ENCODE measurements at places on chromosomes 4 and X.

DNA sequence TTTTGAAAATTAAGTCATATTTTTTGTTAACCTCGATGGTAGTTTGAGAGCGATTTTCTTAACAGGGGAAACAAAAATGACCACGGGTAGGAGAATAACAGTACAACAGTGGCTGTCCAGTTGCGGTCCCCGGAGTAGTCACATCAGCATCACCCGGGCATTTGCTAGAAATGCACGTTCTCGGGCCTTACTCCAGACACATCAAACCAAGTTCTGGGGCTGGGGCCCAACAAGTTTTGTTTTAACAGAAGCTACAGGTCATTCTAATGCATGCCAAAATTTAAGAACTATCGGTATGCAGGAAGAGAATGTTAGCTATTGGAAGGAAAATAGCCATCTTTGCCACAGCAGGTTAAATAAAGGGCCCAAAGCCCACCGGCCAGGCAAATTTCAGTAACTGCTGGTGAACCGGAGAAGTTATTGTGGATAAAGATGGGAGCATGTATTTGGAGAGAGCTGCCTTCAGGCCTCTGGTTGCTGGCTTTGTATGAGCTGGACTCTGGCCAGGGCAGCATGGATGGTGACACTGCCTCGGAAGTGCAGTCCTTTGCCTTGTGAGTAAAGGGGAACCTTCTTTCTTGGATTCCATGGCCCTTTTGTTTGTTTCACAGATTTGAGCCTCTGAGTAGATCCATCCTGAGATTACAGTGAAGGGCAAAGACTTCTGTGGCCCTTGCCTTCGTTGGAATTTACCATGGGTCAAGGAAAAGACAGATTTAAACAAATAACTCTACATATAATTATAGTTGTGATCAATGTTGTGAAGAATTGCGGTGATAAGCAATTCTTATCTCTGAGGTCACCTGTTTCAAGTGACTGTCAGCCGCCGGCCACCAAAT, 62.1 kb downstream of the TBC1D14 start:
- DNase-seq = no peak

DNA sequence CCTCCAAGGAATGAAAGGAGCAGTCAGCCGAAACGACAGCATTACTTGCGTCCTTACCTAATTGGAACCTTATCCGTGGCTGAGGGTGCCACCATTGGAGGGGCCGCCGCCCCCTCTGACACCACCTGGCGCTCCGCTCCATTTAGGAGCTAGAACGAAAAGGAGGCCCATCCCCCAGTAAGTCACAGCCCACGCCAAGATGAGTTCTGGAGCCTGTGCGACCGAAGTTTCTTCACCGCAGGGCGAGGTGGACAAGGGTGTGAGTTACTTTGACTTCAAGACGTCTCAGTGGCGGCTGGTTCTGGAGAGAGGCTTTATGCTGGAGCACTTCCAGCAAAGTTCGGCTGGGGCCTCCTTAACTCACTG, 729 bp upstream of the IRF2 start:
- DNase-seq = peak; percentile 65

- DNase-seq = no peak
Measured at GRCh38 chrX:54411732-54412131, 28.5 kb upstream of the TSR2 start.

DNA sequence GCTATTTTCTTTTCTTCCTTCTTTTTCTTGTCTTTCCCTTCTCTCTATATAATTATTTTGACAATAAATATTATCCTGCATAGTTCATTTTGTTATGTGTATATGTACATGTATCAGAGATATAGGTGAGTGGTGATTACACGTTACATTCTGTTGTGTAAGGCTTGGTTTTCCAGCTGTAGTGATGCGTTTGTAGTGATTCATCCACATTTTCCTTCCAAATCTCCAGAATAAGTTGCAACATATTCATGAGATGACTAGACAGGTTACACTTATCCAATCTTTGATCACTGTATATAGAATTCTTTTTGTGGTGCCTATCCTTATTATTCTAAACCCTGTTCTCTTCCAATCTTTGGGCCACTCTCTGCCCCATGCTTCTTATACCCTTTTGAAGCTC, 540.2 kb downstream of the GBA3 start:
- no peak for DNase-seq

DNA sequence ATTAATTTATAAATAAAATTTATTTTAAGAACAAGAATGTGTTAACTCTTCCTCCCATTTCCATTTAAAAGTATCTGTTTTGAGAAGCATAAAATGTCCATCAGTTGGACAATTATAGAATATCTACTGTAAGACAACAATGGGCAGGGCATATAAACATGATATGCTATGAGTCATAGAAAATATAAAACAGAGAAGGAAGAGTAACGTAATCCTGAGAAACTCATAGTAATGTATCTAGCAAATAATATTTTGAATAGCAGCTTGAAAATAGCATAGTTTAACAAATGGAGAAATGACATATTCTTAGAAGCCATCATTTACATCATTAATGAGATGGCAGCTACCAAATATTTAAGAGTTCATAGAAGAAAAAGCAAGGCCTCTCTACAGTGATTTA, 820.3 kb upstream of the PCDH10 start:
- DNase-seq = no peak

DNA sequence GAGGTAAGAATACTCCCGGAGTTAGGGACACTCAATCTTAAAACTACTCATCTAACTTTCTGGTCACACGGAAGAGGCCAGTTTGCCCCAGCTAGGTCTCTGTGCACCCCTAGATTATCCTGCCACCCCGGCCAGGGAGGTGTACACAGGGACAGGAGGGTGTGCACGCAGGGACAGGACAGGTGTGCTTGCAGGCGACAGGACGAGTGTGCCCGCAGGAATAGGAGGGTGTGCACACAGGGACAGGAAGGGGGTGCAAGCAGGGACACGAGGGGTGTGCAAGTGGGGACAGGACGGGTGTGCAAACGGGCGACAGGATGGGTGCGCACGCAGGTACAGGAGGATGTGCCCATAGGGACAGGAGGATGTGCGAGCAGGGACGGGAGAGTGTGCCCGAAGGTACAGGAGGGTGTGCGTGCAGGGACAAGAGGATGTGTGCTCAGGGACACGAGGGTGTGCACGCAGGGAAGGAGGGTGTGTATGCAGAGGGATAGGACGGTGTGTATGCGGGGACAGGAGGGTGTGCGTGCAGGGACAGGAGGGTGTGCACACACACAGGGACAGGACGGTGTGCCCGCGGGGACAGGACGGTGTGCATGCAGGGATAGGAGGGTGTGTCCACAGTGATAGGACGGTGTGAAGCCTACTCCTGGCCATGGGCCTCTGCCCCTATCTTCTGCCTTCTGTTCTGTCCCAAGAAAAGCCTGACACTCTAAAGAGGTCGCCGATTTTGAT, 4.1 kb downstream of the TMEM271 start:
- no peak for DNase-seq

GRCh38 chr4:75325318-75325979, 188.8 kb downstream of the RCHY1 start:
- no peak for DNase-seq

- peak; percentile 75 for DNase-seq
Measured at GRCh38 chr4:112817933-112818593, 181.1 kb downstream of the LARP7 start.

Data from activated CD4-positive, alpha-beta T cell treated with anti-CD3 and anti-CD28 coated beads, Interleukin-2, Interleukin-6, amounts not matched to agents 100 ng/mL and 50 ng/mL, durations not matched to agents 16 hours and 8 hours (primary cell).